ENCODE measurements at places on chromosomes 6 and 20.

DNA sequence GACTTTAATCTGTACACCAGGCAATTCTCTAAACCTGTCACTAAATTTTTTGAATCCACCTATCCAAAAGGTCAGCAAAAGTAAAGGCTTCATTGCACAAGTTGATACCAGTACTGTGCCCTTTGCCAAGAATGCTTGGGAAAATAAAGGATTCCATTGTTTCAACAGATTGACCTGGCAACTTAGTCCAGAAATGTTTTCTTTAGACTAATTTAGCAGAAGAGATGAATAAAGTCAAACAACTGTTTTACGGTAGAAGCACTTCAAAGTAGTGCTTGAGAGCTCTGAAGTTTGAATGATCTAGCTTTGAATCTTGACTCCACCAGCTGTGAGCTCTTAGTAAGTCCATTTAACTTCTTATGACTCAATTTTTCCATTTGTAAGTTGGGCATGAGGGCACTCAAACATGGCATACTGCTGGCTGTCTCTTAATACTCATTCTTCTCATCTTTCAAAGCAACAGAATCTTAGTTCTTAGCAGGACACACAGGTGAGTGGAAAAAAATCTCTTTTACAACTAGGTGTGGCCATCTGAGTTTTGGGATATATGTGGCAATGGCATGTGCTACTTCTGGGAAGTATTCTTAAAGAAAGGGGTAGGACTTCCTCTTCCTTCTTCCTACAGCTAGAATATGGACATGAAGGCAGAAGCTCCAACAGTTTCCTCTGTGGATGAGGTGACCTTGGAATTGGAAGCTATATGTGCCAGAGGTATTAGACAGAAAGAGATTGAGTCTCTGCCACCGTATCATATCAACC lies 55.9 kb upstream of the LOC128125822 start:
- DNase-seq, result no peak

DNA sequence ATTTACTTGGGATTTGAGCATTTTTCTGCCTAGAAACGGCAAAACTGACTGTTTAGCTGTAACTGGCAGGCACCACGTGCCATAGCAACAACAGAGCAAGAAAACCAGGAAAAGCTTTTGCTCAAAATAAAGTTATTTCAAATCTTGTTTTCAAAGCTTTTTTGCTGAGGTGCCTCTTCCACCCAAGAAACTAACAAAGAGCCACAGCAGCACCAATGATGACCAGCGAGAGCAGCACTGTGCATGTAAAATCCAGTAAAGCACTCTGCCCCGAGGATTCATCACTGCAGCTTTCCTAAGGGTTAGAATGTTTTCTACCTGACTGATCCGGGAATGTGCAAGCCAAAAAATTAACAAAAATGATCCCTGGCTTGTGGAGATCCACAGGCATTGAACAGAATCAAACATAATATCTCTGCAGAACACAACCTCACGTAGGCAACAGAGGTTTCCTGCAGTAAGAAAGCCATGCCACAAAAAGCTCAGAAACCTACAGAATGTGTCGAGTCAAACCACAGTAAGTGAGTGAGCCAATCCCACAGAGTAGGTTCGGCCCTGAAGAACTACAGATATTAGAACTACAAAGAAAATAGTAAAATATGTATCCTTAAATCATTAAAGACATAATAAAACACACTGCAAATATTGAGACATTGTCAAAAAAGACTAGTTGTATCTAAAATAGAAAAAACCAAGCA lies 7.4 kb upstream of the ULBP3 start:
- DNase-seq, result no peak

GRCh38 chr6:151300267-151300991 lies 60.7 kb downstream of the AKAP12 start:
- no peak for DNase-seq

DNA sequence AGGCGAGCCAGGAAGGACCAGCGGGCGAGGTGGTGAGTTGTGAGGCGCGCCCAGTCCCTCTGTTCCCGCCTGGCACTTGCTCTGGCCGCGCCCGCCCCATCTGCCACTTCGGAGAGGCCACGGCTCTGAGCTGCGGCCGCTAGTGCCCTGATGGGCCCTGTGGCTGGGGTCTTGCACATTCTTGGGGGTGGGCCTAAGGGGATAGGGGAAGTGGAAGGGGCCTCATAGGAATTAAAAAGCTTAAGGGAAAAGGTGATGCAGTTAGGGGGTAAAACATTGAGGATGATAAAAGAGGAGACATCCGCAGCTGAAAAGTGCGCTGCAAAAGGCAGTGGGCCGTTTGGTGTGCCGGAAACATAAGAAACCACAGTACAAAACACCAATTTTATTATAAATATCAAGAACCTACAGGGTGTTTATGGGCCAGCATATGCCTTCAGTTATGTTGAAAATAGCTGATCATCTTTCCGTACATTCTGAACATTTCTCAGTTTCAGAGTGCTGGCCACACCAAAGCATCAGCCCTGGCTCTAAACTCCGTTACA lies 1.1 kb upstream of the PSMB8 start:
- no peak for DNase-seq

DNA sequence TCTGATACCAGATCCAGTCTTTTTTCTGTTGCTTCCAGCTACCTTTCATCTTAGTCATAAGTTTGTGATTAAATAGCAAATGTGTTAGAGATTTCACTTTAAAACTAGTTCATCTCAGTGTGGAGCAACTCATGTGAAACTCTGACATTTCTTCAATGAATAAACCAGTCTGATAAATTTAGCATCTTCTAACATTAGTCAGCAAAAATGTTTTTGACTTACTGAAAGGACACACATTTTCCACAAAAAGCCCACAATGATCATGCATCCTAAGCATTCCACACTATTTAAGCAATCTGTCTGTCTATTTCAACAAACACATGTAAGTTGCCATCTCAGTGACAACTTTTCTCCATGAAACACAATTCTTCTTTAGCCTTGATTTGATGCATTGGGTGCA lies 222.2 kb upstream of the SLC35B3 start:
- DNase-seq, result no peak

DNA sequence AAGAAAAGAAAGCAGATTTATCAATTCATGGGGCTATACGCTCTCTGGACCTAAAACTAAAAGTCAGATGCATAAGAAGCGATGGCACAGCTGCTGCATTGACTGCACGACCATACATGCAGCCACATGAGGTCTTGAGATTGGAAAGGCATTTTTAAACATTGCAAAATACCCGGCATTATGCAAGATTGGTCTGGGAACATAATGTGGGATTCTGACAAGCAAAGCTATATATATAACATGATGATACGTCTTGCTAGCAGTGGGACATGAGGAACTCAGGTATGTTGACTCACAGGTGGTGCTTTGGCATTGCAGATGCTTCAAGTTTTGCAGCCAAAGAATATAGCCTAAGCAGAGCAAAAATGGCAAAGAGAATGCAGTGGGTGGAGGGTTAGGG lies 55.1 kb downstream of the SAMD3 start:
- no peak for DNase-seq

- DNase-seq, result no peak
Observed at GRCh38 chr20:33076662-33077372, 2.6 kb upstream of the BPIFB4 start.

- DNase-seq, result no peak
Observed at GRCh38 chr6:67431076-67431475, 1204.0 kb upstream of the ADGRB3 start.

- no peak for DNase-seq
Observed at GRCh38 chr20:24503352-24503931, 34.0 kb downstream of the SYNDIG1 start.

- no peak for DNase-seq
Observed at GRCh38 chr20:64254571-64255360, 782 bp upstream of the PCMTD2 start.

DNA sequence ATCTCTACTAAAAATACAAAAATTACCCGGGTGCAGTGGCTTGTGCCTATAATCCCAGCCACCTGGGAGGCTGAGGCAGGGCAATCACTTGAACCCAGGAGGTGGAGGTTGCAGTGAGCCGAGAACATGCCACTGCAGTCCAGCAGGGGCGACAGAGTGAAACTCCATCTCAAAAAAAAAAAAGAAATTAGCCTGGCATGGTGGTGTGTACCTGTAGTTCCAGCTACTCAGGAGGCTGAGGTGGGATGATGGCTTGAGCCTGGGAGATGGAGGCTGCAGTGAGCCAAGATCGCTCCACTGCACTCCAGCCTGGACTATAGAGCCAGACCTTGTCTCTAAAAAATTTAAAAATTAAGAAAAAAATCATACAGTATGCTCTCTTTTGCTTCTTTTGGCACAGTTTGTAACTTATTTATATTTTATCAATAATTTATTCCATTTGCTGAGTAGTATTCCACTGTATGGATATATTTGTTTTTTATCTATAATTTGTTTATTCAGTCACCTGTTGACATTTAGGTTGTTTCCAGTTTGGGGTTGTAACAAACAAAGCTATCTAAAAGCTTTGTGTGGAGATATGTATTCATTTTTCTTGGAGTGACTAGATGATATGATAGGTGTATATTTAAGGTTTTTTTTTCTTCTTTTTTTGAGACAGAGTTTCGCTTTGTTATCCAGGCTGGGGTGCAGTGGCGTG lies 8.0 kb upstream of the MYBL2 start:
- no peak for DNase-seq

- no peak for DNase-seq
Observed at GRCh38 chr20:13288357-13288756, 67.3 kb downstream of the ISM1 start.

GRCh38 chr6:110554966-110555460 lies 78.6 kb upstream of the SLC22A16 start:
- DNase-seq, result no peak

DNA sequence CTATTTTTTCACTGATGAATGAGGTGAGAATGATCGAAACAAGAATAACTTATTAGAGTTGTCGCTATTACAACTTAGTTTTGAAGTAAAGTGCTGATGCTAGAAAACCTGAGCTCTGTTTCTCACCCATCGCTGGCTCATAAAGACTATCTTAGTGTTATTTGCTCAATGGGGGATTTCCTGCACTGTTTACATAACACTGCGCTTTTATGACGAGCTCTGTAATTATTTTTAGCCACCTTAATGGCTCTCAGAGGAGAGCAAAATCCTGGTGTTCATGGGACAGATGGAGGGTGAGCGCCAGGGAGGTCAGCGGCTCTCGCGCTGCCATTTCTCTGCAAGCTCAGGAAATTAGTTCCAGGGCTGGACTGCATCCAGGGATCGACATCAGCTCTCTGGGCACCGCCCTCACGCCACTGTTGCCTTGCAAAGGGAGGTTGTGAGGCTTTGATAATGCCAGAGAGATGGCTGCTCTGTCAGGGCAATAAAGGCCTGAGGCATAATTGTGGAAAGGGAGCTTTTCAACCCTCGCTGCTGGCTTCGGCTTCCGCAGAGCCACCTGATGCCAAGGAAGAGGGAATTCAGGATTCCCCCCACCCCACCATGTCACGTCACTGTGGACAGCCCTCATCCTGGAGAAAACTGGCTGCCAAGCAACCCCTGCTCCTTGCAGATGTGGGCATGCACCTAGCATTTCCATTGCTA lies 72.0 kb downstream of the DACT2 start:
- DNase-seq, result no peak

- no peak for DNase-seq
Observed at GRCh38 chr6:27791182-27791943, 120.8 kb downstream of the OR2B2 start.

GRCh38 chr6:143260857-143261256 lies 189.6 kb downstream of the ADAT2 start:
- DNase-seq, result no peak

GRCh38 chr6:112283621-112284020 lies 29.3 kb upstream of the LAMA4 start:
- DNase-seq, result no peak

- no peak for DNase-seq
Observed at GRCh38 chr20:32446301-32447100, 88.4 kb downstream of the ASXL1 start.

- DNase-seq, result no peak
Observed at GRCh38 chr6:30157581-30157980, 3.4 kb downstream of the TRIM10 start.

GRCh38 chr20:53579581-53580375 lies 13.9 kb downstream of the ZNF217 start:
- DNase-seq, result no peak

DNA sequence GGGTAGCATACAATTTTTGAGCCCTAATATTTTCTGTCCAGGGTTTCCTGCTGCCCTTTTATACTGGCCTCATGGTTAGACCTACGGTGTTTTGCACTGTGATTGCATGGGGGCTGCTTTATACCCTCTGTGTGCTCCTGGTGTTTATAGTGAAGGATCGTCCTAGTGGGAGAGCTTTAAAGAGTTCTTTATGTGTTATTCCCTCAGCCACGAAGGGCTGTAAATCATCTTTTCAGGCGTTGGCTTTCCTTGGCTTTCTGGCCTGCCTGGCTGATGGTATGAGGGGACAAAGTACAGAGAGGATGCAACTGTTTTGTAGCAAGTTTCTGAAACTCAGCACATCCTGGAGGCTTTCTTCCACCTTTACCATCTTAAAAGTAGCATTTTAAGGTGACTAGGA lies 464.3 kb downstream of the EPM2A start:
- no peak for DNase-seq

- no peak for DNase-seq
Observed at GRCh38 chr20:32344835-32345506, 13.2 kb upstream of the ASXL1 start.

DNA sequence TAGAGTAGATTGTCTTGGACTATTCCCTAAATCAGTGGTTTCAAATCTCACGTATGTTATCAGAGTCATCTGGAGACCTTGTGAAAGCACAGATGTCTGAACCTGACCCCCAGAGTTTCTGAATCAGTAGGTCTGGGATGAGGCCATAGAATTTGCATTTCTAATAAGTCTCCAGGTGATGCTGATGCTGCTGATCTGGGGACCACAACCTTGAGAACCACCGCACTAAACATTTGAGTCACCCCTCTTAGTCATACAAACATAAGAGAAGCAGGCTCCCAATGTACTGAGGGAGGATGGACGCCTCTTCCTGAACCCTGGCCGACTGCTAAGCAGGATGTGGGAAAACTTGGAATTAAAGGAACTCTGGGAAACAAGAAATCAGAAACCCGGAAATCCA lies 187.8 kb upstream of the PRDM1 start:
- DNase-seq, result no peak

GRCh38 chr6:1766654-1767053 lies 156.9 kb downstream of the FOXC1 start:
- peak; percentile 35 for DNase-seq

DNA sequence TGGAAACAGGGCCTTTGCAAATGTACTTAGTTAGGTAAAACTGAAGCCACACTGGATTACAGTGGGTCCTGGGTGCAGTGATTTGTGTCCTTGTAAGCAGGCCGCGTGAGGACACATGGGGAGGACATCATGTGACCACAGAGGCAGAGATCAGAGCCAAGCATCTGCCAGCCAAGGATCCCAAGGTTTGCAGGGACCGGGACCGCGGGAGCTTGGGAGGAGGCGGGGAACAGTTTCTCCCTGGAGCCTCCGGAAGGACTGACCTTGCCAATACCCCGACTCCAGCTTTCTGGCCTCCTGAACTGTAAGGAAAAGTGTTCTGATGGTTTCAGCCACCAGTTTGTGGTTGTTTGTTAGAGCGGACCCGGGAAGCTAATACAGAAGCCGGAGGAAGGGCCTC lies 500.9 kb downstream of the PREX1 start:
- DNase-seq, result no peak

- DNase-seq, result no peak
Observed at GRCh38 chr6:168368936-168369335, 49.4 kb upstream of the DACT2 start.

GRCh38 chr6:130018744-130019325 lies 454 bp downstream of the L3MBTL3 start:
- no peak for DNase-seq

Measured in omental fat pad (tissue), 4 donors.